Retina (tissue), 1 donor: ENCODE measurements at places on chromosomes 7 and 10.
A peak's percentile ranks its signal among the peaks of the same experiment; 100 is the strongest.

DNA sequence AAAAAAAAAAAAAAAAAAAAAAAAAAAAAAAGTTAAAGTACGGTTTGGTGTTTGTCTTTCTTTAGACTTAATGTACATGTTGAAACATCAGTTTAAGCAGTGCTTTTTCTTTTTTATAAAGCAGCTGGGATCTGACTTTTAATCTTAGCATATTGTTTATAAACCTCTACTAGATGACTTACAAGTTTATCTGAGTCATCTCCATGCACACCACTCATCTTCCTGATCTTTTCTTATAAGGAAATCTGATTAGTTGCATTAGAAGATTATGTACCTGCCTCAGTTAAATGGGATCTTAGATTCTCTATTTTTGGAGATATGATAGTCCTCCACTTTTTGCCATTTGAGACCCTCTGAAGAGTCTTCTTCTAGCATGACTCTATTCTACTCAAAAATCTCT is 391.9 kb upstream of the LRGUK start:
- no peak for DNase-seq

DNA sequence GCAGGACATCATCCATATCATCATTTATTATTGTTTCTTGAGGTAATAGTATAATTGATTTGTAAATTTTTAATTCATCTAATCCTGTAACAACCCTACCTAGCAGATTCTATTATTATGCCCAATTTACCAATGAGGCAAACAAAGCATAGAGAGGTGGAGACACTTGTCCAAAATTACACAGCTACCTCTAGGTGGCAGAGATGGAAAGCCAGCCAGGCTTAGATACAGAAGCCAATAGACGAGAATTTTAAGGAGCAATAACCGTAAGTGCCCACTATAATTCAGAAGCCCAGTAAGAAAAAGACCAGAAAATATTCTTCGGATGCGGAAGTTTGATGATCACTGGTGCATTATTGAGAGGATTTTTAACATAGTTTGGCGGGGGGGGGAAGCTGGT is 54.0 kb downstream of the ANK3 start:
- no peak for DNase-seq

GRCh38 chr10:127787873-127788272 is 50.9 kb downstream of the FOXI2 start:
- no peak for DNase-seq

DNA sequence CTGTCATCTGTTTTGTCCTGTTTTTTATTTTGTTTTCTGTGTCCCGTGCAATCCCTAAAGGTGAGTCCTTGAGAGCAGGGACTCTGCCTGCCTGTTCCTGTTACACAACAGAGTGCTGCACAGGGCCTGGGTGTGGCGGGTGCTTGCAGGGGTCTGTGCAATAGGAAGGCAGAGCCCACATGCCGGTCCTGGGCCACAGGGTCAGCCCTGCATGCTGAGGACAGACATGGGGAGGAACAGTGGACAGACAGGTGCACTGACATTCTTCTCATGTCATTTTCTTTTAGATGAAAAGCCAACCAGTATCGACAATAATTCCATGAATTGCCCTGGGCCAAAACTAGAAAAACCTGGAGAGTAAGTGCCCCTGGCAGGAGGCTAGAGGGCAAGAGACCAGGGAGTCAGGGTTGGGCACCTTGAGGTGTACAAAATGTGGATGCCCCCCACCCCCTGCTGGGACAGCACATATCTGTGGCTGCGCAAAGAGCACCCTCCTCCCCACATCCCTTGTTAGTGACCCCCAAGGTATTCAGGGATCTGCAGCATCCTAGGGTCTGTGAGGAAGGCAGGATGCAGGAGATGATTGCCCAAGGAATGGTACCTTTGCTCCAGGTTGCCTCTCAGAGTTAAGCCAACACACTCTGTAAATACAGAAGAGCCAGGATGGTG is 19.9 kb downstream of the ANTXRL start:
- no peak for DNase-seq

- no peak for DNase-seq
Observed at GRCh38 chr7:151342102-151342646, 562 bp downstream of the NUB1 start.

DNA sequence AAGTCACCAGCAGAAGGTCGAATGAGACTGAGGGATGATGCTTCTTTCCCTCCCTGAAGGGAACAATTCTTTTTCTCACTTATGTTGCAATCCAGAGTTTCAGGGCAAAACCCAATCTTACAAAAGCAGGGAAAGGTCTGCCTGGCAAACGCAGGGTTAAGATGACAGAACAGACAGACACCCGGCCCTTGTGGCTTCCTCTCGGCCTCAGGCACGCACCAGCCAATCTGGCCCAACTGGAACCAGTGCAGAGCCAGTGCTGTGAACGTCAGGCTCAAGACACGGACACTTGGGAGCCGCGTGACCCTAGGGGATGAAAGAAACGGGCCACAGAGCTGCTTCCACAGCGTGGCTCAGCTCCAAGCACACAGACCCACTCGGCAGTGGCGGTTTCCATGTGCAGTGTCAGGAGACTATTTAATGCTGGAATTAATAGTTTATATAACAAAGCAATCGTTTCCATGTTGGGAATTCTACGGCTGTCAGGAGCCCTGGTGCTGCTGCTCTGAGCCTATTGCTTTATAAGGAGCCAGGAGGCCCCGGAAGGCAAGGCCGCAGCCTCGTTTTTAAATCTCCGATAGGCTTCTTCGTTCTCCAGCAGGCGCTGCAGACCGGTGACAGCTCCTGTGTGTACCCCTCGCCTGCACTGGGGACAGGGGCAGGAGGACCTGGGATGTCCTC is 198.4 kb downstream of the DIP2C start:
- DNase-seq = no peak

GRCh38 chr7:49060743-49061142 is 136.4 kb downstream of the CDC14C start:
- no peak for DNase-seq

GRCh38 chr10:760622-761021 is 71.2 kb upstream of the DIP2C start:
- DNase-seq = no peak

- DNase-seq = no peak
Observed at GRCh38 chr10:128499956-128500355, 373.7 kb upstream of the MKI67 start.

DNA sequence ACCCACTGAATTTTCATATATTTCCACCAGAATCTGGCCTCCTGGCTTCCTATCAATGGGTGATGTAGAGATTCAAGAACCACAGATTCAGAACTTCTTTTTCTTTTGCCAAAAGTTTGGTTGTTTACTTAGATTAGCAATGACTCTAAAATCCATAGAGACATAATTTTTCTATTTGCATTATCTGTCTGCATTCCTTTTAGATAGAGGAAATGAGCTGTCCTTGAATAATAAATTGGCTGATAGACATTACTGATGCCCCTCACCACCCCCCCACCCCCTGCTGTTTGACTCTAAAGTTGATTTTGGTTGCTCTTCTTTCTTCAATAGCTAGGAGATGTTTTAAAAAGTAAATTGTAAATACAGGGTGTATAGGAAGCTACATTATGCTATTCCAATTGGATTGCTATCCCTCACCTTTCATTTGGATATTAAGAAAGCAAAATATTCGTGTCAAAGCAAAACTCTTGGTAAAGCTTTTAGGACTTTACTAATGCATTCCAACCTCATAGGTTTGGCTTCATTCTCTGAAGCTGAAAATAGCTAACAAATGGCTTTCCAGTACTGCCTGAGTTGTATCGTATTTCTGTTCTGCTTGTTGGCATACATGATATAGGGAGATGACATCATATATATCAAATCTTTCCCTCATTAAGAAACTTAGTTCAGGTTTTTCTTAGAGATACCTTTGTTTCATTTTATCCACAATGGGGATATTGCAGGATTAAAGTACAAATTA is 606.0 kb downstream of the ARL4A start:
- DNase-seq = no peak

- no peak for DNase-seq
Observed at GRCh38 chr10:120075349-120075748, 182.8 kb downstream of the SEC23IP start.

DNA sequence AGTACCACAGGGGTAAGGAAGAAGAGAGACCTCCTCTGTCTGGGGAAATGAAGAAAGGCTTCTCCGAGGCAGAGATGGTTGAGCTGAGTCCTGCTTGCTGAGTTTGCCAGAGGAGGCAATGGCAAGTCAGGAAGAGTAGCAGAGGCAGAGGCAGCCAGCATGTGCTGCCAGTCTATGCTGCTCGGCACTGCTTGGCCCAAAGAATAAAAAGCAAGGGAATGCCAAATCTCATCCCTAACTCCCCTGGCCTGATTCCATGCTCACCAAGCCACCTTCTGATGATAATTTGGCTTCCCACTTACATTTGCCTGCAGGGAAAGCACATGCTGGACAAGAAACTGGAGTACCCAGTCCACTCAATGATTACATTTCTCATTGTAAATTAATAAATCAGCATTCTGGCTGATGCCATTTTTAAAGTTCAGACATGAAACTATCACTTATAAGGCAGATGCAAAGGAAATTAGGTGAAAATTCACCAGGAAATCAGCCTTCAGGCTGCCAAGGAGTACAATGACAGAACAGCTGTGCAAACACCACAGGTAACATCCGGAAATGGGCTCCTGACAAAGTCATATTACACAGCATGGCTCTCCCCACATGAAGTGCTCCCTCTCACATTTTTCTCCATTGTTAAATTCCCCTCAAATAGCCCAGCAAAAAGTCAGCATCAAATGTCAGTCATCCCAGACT is 245.9 kb downstream of the MTERF1 start:
- no peak for DNase-seq

- peak; percentile 65 for DNase-seq
Observed at GRCh38 chr7:29806208-29806994, at the start of gene WIPF3. TSS of gene WIPF3 (plus strand) at chr7:29806508. CDS start at chr7:29834725, 28,217 bp downstream.

- no peak for DNase-seq
Observed at GRCh38 chr7:98221611-98222532, 10.6 kb downstream of the BHLHA15 start.

DNA sequence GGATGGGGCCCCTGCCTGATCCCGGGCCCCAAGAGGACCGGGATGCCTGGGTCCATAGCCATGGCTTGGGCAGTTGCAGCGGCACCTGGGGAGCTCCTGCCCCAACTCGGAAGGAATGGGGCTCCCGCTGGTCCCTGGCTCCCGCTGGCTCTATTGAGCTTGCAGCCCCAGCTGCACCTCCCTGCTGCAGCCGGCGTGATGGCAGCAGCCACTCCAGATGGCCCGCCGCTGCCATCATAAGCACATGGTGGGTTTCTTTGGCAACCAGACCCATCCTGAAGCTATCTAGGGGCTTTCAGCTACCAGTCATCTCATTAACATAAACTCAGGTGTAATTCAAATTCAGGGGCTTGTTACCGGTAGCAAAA is 11.1 kb upstream of the DNMBP start:
- DNase-seq = peak; percentile 28

- no peak for DNase-seq
Observed at GRCh38 chr7:91681718-91682117, 198.8 kb downstream of the MTERF1 start.

- no peak for DNase-seq
Observed at GRCh38 chr7:74012842-74013249, 15.1 kb upstream of the ELN start.

- DNase-seq = peak; percentile 27
Observed at GRCh38 chr10:69650589-69651261, 20.7 kb downstream of the FAM241B start.

DNA sequence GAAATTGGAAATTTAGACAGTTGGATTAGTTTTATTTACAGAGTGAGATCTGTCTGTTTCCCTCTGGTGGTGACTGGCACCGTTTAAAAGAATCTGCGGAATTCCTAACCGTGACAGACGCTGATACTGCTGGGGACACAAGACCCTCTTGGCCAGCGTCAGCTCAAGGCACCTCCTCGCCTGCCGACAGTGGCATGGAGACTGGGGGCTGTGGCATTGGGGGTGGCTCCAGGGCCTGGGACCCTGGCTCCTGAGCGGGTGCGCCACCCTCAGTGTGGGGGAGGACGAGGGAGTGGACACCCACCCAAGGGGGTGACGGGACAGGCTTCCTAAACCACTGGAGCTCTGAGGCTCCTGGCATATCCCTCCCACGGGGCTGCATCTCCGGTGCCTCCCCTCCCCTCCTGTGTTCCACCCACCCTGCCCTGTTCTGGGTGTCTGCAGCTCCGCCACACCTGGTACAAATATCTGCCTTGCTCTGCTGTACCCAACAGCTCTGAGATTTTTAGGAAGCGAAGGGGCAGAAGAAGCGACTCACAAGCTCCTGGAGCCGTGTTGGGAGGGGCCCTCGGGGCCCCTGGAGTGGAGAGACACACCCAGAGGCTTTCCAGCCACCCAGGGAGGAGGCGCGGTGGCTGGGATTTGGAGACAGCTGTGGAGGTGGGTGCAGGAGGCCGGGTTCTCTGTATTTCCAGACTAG is 178.7 kb downstream of the DNAJB6 start:
- no peak for DNase-seq

DNA sequence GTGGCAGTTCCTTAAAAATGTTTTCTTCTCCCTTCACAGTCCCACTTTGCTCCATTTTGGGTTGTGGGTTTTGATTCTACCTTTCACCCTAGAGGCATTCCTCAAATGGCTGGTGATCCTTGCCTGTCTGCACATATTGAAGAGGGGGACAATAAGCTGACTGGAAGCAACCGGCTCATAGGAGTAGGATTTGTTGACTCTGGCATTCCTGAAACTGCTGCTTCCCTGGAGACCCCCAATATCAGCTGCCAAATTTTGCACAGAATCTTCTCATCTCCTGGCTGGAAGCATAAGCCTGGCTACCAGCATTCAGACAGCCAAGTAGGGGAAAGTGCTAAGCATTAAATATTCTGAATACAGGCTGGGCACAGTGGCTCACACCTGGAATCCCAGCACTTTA is 53.7 kb downstream of the KIF5B start:
- DNase-seq = no peak

DNA sequence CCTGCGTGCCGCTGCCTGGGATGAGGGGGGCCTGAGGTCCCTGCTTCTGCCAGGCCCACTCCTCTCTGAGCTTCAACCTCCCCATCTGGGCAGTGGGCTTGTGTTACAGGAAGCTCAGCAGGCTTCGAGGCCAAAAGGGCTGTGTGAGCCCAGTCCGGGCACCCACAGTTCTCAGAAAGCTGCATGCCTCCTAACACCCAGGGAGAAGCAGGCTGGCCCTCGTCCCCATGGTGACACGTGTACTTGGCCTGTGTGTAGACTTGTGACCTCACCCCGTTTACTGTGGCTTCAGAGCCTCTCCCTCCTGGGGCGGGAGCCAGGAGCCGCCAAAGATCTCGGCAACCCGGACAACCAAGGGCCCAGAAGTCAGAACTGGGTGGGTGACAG is 2.2 kb upstream of the GRIFIN start:
- DNase-seq = no peak

DNA sequence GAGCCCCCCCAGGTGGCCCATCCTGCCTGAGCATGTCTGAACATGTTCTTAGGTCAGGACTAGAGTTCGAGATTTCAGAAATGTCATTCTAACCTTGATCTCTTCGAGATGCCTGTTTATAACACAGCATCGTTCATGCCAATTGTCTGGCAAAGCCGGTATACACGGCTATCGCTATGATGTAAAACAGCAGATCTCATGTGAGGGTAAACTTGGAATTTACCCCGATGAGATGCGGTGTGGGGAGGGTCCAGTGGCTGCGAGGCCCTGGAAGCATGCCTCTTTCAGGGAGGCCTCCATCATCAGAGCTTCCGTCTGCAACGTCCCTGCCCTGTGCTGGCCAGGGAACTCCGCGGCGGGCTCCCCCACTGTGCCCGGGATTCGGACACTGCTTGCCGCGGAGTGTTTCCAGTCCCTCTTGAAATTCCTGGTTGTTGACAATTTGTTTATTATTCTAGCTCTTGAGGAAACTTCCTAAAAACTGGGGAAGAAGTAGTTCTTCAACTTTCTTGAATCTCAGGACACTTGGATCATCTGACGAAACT is 168.6 kb upstream of the RHEB start:
- DNase-seq = no peak

GRCh38 chr10:122782911-122783310 is 62.7 kb downstream of the CUZD1 start:
- DNase-seq = no peak
